ENCODE measurements at places on chromosomes 12 and 14. TPM values are rescaled to one million over a fixed set of nuclear protein-coding genes. Genes with fewer than 3 reads are reported as not detected.
A peak's percentile ranks its signal among the peaks of the same experiment; 100 is the strongest.

DNA sequence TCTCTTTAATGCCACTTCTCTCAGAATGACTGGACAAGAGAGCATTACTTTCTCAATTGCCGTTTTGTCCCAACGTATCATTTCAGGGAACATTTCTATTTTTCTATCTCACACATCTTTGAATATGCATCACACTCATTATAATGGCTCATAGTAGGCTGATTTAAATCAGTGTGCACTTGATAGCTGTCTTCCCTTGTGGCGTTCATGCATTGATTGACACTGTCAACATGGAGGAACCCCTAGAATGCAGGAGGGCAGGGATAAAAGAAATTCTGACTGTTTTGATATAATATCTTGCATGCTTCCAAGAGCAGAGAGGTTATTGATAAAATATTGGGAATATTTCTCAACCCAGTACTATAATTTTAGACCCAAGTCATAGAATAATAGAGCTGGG lies 1528.9 kb upstream of the FLRT2 start:
- H3K27ac ChIP-seq: no peak overlapping the region
- no peak for DNase-seq
- no peak overlapping the region for H3K4me3 ChIP-seq
- H3K4me1 ChIP-seq: peaks cover 7% of the 10 kb centered on the region

DNA sequence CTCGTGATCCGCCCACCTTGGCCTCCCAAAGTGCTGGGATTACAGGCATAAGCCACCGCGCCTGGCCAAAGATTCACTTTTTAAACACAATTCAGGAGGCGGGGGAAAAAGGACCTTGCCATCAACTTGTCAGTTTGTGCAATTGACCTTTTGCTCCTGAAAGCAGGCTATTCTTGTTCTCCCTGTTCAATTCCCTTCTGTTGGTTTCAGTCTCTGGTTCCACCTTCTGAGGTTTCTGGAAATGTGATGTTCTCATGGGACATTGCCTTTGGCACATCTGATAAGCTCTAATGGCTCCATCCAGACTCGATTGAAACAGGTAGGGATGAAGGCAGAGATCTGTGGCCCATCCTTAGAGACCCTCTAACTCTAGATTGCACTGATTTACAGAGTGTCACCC lies 17.9 kb upstream of the CCDC85C start:
- H3K27ac ChIP-seq: no peak overlapping the region
- H3K4me1 ChIP-seq: peaks cover 10% of the 10 kb centered on the region
- DNase-seq: no peak
- H3K4me3 ChIP-seq: no peak overlapping the region

- no peaks in the 10 kb centered on the region for H3K27me3 ChIP-seq
- no peak for DNase-seq
Observed at GRCh38 chr12:115255257-115255656, 571.3 kb upstream of the TBX3 start.

GRCh38 chr12:42728287-42728686 lies 138.7 kb upstream of the PRICKLE1 start:
- no peaks in the 10 kb centered on the region for H3K36me3 ChIP-seq
- no peaks in the 10 kb centered on the region for H3K27me3 ChIP-seq
- H3K27ac ChIP-seq: no peak overlapping the region
- no peak for DNase-seq

DNA sequence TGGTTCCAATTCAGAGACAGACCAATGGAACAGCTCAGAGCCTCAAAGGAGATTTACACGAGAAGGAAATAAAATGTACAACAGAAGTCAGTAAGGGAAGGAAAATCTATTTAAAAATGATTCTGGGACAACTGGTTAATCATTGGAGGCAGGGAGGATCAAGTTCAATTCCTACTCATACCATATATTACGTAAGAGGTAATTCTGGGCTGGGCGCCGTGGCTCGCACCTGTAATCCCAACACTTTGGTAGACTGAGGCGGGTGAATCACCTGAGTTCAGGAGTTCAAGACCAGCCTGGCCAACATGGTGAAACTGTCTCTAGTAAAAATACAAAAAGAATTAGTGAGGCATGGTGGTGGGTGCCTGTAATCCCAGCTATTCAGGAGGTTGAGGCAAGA lies 36.7 kb upstream of the PITPNM2 start:
- no peaks in the 10 kb centered on the region for H3K27me3 ChIP-seq
- no peak overlapping the region for H3K27ac ChIP-seq
- no peak for DNase-seq
- H3K4me1 ChIP-seq: no peaks in the 10 kb centered on the region
- no peak overlapping the region for H3K4me3 ChIP-seq
- peaks cover 41% of the 10 kb centered on the region for H3K36me3 ChIP-seq

The BAZ1A gene
- total RNA-seq: 21.2 TPM

DNA sequence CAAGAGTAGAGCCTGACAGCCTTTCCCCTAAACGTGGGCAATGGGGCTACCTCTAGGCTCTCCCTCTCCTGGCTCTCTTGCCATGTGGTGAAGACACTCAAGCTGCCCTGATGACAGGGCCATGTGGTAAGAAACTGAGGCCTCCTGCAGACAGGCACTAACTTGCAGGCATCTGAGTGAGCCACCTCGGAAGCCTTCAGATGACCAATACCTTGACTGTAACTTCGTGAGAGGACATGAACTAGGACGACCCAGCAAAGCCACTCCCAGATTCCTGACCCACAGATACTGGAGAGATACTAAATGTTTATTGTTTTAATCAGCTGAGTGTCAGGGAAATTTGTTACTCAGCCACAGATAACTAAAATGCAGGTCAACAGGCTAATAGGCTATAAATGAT lies 96.4 kb downstream of the EFCAB11 start:
- H3K36me3 ChIP-seq: peaks cover 3% of the 10 kb centered on the region
- H3K27ac ChIP-seq: no peak overlapping the region
- DNase-seq: no peak
- no peak overlapping the region for H3K4me3 ChIP-seq

The MYH7 gene
- total RNA-seq: not detected

DNA sequence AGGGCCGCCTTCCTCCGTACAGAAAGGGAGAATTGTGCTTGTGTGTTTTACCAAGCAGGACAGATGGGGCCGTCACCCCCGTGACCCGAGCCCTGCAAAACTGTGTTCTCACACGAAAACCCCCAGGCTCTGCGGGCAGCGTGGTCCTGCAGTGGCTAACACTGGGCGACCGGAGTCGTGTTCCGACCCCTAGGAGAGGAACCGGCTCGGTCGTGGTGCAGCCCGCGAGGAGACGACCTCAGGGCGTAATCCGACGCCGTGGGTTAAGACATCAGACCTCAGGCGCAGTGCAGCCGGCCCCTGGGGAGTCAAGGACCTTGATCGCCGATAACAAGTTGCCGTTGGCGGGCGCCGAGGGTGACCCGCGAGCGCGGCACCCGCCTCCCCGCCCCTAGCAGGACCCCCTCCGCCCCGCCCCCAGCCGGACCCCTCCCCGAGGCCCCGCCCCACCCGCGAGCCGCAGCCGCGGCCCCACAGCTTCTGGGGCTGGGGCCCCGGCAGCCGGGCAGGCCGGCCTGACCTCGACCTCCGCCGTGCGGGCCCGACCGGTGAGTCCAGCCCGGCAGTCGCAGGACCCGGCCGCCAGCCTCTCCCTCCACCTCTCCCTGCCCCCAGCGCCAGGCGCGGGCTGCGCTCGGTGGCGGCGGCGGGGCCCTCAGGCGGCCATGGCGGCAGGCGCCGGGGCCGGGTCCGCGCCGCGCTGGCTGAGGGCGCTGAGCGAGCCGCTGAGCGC lies at the start of gene CHPT1:
CHPT1 (plus strand) TSS at position 444 of the 733 bp plus-strand sequence; CDS start at position 666, 222 bp downstream.
- peaks cover 23% of the 10 kb centered on the region for H3K27me3 ChIP-seq
- peak within 1 kb of the TSS; percentile 32 for H3K27ac ChIP-seq
- H3K36me3 ChIP-seq: no peaks in the 10 kb centered on the region
- peaks cover 27% of the 10 kb centered on the region for H3K4me1 ChIP-seq
- peak within 1 kb of the TSS; percentile 90 for H3K4me3 ChIP-seq

The AMIGO2 gene
- 4.9 TPM for total RNA-seq

- no peaks in the 10 kb centered on the region for H3K36me3 ChIP-seq
- H3K27ac ChIP-seq: no peak overlapping the region
- no peaks in the 10 kb centered on the region for H3K27me3 ChIP-seq
- peaks cover 12% of the 10 kb centered on the region for H3K4me1 ChIP-seq
Observed at GRCh38 chr12:100706033-100706432, 88.5 kb upstream of the ANO4 start.

The ALDH1L2 gene
- total RNA-seq: 3.5 TPM

- H3K27me3 ChIP-seq: no peaks in the 10 kb centered on the region
- peaks cover 13% of the 10 kb centered on the region for H3K4me1 ChIP-seq
Observed at GRCh38 chr12:52419656-52420055, 13.5 kb upstream of the KRT82 start.

DNA sequence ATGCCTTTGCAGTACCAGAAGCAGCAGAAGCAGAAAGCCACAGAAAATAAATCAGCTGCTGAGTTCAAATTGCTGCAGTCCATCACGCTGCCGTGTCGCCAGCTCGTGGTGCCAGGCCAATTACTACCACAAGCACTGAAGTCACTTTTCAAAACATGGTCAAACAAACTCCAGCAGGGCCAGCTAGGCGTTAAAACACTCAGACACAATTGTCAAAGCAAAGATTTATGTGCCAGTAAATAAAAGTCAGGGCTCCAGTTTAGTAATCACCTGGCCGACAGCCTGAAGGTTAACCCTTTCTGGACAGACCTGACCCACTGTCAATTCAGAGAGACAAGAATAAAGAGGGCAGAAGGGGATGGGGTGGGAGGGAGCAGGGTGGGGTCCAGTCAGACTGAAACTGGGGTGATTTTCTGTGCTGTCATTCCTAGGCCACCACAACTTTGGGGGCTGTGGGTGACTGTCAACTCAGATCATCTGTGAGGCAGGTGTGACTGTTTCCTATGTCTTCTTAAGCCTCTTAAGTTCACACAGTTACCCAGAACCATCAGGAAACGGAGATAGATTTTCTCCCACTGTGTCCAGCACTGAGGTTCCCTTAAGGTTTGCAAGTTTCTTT lies 109.8 kb upstream of the FUT8 start:
- no peak overlapping the region for H3K4me3 ChIP-seq
- H3K4me1 ChIP-seq: peaks cover 26% of the 10 kb centered on the region
- H3K27ac ChIP-seq: no peak overlapping the region
- H3K36me3 ChIP-seq: no peaks in the 10 kb centered on the region

The RNASE7 gene
- not detected for total RNA-seq

- no peak overlapping the region for H3K4me3 ChIP-seq
- peaks cover 71% of the 10 kb centered on the region for H3K36me3 ChIP-seq
- H3K4me1 ChIP-seq: no peaks in the 10 kb centered on the region
- H3K27me3 ChIP-seq: peaks cover 8% of the 10 kb centered on the region
Observed at GRCh38 chr14:106491851-106492250, 965.5 kb downstream of the TMEM121 start.

The KRT79 gene
- not detected for total RNA-seq

The DLST gene
- total RNA-seq: 121 TPM

DNA sequence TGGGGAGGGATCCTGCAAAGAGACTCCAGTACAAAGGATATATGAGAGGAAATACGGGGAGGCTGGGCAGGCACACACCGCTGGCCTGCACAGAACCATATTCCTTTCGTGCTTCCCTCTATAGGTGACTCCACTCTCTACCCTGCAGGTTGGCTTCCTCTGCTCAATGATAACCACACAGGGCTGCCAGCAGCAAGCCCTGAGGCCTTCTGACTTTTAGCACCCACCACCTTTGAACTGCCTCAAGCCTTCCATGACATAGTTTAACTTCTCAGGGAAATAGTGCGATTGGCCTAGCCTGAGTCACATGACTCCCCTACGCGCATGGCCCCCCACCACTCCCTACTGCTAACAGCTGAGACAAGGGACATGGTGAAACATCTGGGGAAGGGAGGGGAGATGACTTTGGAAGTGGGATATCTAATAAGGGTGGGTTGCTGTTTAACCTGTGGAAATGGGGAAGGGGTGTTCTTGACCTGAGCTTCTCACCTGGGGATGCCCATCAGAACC lies 3.0 kb upstream of the FOXN3 start:
- peak overlapping the region; percentile 15 for H3K27ac ChIP-seq
- H3K36me3 ChIP-seq: peaks cover 12% of the 10 kb centered on the region
- no peak for DNase-seq
- H3K4me1 ChIP-seq: peaks cover 70% of the 10 kb centered on the region

GRCh38 chr14:22336031-22336430 lies 253.0 kb downstream of the DAD1 start:
- peaks cover 7% of the 10 kb centered on the region for H3K27me3 ChIP-seq
- H3K4me3 ChIP-seq: no peak overlapping the region
- no peaks in the 10 kb centered on the region for H3K36me3 ChIP-seq
- no peak for DNase-seq
